ENCODE measurements at places on chromosomes 1 and 21.

- DNase-seq = no peak
Measured at GRCh38 chr1:34663031-34663430, 91.8 kb upstream of the GJB5 start.

GRCh38 chr1:59685666-59686065 lies 129.1 kb upstream of the HOOK1 start:
- no peak for DNase-seq

DNA sequence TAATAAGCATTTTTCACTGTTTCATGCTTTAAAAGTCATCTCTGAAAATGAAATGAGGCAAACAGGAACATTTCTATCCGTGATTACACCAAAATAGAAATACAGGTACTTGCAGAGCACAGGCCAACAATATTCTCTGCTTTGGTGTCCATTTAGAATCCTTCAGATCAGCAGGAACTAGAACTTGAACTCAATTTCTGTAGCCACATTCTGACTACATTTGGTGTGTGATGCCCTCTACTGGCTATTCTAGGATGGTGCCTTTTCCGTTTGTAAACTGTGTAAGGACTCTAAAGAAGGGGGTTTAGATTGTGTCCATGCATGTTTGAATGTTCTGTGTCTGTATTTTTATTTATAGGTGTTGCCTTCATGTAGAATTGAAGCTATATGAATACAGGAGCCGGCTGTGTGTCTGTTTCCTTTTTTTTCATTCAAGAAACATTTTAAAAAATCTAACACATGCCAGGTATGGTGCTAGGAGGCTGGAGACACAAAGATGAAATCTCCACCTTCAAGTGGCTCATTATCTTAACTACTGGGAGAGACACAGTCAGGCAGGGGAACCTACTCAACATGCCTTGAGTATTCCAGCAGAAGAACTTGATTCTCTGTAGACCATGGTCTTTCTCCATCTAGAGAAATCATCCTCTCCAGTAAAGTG lies 7.6 kb upstream of the ZNF326 start:
- peak; percentile 86 for DNase-seq

DNA sequence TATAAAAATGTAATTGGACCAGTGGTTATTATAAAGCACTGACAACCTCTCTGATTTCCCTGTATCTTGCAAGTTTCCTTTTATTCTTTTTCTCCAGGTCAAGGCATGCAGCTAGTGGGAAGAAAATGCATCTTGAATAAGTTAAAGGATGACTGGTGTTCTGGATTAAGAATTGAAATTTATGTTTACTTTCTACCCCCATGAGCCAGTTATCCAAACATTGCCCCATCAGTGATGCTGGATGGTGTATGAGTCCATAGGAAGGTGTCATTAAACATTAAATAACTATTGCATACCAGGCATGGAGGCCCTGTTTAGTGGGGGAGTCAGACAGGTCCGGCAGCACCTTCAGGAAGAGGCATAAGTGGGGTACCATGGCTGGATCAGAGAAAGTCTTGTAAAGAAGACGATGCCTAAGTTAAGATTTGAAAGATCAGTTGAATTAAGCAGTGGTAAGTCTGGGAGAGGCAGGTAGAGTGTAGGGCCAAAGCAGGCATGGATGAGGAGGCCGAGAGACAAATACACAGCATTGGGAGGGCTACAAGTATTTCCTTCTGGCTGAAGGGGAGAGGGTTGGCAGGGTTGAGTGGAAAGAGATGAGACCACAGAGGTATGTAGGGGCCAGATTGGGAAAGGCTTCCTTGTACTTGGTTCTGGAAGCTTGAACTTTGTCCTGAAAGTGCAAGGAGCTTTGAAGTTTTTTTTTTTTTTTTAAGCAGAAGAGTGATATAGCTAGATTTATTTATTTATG lies 5.7 kb downstream of the SZRD1 start:
- DNase-seq = no peak

GRCh38 chr1:81894867-81895266 lies 94.1 kb downstream of the ADGRL2 start:
- no peak for DNase-seq

- no peak for DNase-seq
Measured at GRCh38 chr1:61055110-61055614, 27.2 kb upstream of the NFIA start.

- no peak for DNase-seq
Measured at GRCh38 chr1:31736675-31737074, 27.5 kb downstream of the ADGRB2 start.

DNA sequence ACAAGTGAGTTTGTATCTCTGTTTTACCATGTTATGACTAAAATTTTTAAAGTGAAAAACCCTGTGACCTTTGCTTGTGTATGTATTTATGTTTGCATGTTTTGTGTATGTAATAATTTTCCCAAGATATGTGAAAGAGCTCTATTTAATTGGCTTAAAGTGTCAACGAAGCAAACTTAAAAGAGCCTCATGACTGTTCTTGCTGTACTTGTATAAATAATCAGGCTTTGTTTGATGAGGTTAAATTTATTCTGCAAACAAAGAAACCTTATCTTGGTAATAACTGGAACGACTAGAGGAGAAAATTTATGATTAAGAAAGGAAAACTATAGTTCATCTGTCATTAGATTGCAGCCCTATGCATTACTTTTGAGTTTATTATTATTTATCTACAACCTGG lies 6.6 kb downstream of the GBP7 start:
- DNase-seq = no peak

DNA sequence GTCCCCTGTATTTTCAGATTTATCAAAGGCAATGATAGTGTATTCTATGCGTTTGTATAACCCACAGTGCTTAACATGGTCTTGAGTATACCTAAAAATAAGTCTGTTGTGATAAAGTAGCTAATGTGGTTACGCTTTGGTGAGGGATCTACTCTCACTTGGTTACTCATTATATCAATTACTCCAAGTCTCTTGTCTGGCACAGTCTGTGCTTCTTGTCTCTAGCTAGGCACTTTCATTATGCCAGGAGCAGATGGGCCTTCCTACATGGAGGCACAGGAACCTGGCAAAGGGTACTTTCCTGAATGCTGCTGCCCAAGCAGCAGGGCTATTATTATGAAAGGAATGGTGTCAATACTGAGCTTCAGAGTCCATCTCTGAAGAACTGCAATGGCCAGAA lies 4.2 kb upstream of the PTPN22 start:
- no peak for DNase-seq

- DNase-seq = no peak
Measured at GRCh38 chr1:34270181-34270580, 93.5 kb downstream of the C1orf94 start.

DNA sequence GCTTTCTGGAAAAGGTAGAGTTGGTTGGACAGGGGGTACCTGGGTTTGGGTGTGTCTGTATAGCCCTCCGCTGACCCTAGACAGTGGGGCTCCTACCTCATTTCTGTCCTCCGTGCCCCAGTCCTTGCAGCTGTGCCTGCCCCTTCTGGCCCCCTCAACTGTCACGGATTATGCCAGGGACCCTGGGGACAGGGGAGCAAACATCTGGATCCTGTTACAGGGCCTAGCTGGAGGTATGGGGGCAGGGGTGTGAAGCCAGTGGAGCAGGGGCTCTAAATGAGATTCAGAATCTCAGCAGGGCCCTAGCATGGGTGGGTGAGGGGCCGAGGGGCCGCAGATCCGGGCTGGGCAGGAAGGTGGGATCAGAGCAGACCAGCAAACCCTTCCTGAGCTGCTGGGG lies 81.0 kb downstream of the TAS1R2 start:
- no peak for DNase-seq

DNA sequence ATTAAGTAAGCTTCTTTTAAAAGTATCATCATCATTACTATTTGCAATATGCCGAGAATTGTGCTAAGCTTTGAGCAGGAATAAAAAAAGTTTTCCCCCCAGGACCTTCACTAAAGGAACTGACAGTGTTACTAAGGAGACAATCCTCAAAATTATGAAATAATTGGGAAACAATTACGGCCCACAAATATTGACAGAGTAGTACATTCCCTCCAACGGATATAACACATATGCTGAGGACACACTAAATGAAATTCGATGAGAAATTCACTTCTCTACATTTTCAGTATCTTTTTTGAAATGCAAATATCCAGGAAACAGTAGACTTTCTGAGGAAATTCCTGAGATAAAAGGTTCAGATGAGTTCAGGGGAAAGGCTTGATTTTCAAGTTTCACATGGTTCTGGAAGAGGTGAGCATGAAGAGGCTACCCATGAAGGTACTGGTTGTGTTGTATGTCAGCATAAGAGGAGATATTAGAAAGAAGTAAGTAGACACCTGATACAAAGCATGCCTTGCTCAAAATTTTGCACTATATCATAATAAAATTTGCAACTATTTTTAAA lies 171.2 kb upstream of the NR5A2 start:
- DNase-seq = no peak

- no peak for DNase-seq
Measured at GRCh38 chr1:20290624-20291597, at the start of gene VWA5B1. TSS of gene VWA5B1 (plus strand) at chr1:20290875. CDS start at chr1:20310602, 19,727 bp downstream.

GRCh38 chr1:1618396-1619068 lies 3.2 kb downstream of the MIB2 start:
- DNase-seq = no peak
